ENCODE measurements at places on chromosomes 2 and 18.

- no peak for DNase-seq
These were observed 77.9 kb downstream of the DTNA start for GRCh38 chr18:34787931-34788532.

DNA sequence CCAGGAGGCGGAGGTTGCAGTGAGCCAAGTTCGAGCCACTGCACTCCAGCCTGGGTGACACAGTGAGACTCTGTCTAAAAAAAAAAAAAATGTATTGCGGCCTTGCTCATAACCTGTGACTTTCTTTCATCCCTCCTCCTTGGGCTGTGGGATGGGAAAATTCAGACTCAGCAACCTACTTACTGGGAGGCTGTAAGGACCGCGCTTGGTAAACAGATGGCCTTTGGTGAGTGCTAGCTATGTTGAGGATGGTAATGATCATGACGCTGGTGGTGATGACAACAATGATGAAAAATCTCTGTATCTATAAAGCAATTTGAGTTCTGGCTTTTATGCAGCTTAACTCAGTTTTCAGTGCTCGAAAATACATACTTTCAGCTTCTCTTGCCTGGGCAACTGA, 64.7 kb upstream of the CCDC195 start:
- DNase-seq = no peak

GRCh38 chr2:112665113-112665780, 19.5 kb downstream of the SLC20A1 start:
- no peak for DNase-seq

- no peak for DNase-seq
These were observed 550.6 kb downstream of the DSC3 start for GRCh38 chr18:30491815-30492551.

GRCh38 chr2:216603010-216603883, 30.0 kb upstream of the IGFBP2 start:
- no peak for DNase-seq

Data from stimulated activated CD4-positive, alpha-beta T cell treated with anti-CD3 and anti-CD28 coated beads, TNF-alpha, amount 100 ng/mL, for 4 hours (primary cell).